ENCODE measurements at places on chromosomes 4 and X.

- DNase-seq, result no peak
These were observed 304.6 kb downstream of the SPRY1 start for GRCh38 chr4:123701131-123701575.

DNA sequence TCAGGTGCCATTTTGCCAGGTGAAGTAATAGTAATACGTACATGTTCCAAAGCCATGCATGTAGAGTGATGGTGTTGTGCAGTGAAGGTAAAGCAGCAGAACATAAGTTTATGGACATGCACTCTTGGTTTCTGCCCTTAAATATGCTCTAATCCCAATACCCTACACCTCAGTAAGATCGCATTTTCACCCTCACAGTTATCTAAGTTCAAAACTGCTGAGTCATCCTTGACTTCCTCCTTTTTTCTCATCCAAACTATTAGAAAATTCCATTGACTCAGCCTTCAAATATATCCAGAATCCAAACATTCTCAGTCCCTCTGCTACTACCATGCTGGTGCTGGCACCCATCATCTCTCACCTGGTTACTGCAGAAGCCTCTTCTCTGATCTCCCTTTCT, 652.9 kb upstream of the IGFBP7 start:
- no peak for DNase-seq

GRCh38 chr4:174318829-174319764, 35.4 kb downstream of the CEP44 start:
- no peak for DNase-seq

GRCh38 chr4:26005764-26006163, 91.7 kb downstream of the SMIM20 start:
- no peak for DNase-seq

- no peak for DNase-seq
These were observed 64.0 kb upstream of the ACSL1 start for GRCh38 chr4:184889666-184890335.

Data from DMS 273 treated with DMSO at 0.1 percent for 48 hours (cell line).